ENCODE measurements at places on chromosomes 1 and 21.
A peak's percentile ranks its signal among the peaks of the same experiment; 100 is the strongest.

- no peak for DNase-seq
Observed at GRCh38 chr1:173553312-173553711, 49.6 kb downstream of the SLC9C2 start.

- no peak for DNase-seq
Observed at GRCh38 chr21:21000591-21001175, 2.5 kb downstream of the NCAM2 start.

DNA sequence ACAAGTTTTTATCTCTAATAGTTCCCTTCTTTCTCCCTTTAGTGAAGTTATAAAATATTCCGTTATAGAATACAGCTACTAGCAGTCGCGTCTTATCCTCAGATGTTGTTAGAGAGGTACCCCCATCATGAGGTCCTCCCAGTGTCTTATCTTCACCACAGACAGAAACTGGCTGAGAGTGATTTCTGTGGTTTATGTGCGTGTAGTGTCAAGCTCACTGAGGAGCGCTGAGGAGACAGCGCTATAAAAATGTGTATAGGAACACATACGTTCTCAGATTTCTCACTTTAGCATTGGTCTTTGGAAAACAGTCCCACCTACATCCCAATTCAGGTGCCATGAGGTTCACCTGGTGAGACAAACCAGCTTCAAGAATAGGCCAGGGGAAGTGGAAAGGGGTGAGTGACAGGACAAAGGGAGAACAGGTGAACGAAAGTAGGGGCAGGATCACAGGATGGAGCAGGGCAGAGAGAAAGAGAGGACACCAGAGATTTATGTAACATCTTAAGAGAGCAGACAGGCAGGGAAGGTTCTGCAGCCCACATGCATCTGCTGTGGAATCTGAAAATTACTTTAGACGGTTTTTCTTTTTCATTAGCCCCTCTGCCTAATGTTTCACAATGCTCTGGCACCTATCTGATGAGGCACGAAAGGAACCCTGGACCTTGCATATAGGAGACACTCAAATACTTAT is 2.7 kb upstream of the PLEKHO1 start:
- no peak for DNase-seq

- DNase-seq, result no peak
Observed at GRCh38 chr1:109625176-109625575, 5.5 kb downstream of the AMPD2 start.

- no peak for DNase-seq
Observed at GRCh38 chr1:98188774-98189173, 267.9 kb upstream of the DPYD start.

DNA sequence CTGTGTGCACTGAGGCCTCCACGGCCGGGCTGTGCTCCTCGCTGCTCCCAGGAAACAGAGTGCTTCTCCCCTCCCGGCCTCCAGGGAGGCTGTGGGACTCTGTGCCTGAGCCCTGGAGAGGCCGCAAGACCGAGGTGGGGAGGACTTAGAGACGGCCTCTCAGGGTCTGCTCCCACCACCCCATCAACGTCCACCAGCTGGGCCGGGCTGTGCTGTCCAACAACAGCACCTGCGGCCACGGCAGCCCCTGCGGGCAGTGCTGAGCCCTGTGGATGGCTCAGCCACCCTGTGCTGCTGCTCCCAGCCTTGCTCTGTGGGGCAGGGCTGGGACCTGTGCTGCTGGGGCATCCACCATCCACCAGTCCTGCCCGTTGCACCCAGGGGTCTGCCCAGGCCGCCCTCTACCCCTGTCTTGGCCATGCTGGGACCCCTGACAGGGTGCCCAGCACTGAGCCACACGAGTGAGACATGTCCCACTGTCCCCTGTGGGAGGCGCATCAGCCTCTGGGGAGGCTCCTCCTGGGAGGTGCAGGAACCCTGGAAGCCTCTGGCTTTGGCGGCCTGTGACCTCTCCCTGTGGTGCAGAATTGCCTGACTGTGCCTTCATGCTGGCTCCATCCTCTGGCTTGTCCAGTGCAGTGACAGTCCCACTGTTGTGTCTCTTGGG is 31.2 kb upstream of the LRRC3 start:
- DNase-seq, result no peak

- peak; percentile 67 for DNase-seq
Observed at GRCh38 chr1:160219062-160219929, 14.1 kb downstream of the PEA15 start.

DNA sequence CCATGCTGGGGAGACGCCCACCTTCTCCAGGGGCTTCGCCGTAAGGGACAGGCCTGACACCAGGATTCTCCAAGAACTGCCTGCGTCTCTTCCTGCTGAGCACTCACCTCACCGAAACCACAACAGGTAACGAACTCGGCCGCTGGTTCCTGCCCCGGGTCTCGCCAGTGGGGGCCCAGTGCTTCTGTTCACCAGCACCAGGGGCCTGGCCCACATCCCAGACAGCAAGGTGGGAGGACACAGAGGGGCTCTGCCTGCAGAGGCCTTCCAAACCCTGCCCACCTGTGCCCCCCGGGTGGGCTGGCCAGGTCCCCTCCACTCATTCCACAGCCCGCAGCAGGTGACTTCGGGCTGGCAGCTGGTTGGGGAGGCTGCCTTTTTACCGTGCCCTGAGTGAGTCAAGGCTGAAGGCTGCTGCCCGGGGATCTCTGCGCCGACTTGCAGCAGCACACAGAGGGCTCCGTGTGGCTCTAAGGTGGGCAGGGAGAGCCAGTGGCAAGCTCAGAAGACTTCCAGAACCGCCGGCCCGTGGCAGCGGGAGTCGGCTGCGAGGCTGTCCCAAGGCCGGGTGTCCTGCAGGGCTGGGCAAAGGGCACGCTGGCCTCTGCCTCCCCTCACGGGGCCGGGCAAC is 14.7 kb upstream of the COL18A1 start:
- DNase-seq, result no peak

- DNase-seq, result no peak
Observed at GRCh38 chr1:225987491-225988316, 11.4 kb downstream of the SDE2 start.
